NCI-H1930 (cell line): ENCODE measurements at places on chromosomes 11 and 22.

- no peak for DNase-seq
These were observed 26.9 kb upstream of the LDHA start for GRCh38 chr11:18367431-18367830.

DNA sequence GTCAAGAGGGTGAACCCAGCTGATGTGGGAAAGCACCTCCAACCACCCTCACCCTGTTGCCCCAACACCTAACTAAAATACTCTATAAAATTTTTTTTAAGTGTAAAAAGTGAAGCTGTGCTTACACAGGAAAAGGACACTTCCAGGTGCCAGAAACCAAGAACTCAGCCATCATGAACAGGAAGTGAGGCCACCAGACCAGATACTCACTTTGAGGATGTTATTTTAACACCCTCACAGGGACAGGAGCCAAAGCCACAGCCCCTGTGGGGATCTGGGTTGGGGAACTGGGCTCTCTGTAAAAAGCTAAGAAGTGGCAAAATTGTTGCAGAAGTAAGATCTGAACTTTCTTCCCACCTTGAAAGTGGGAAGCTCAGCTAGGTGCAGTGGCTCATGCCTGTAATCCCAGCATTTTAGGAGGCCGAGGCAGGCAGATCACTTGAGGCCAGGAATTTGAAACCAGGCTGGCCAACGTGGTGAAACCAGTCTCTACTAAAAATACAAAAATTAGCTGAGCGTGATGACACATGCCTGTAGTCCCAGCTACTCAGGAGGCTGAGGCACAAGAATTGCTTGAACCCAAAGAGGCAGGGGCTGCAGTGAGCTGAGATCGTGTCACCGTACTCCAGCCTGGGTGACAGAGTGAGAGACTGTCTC lies 3.8 kb downstream of the RSPH14 start:
- DNase-seq, result no peak

DNA sequence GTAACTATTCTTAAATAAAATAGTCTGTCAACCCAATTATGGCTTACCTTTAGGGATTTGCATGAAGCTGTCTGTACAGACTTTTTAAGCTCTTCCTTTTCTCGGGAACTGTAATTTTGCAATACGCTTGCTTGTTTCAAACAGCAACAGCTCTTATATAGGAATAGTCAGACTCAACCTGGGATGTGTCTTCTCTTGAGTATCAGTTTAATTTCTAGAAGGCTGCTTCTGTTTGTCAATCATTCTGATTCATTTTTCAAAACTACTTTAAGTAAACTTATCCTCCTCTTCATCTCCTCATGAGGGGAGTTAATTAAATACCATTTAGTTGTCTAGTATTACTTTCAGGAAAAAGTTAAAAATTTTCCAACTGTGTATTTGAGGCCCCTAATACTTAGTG lies at the start of gene OR10AG1:
Gene OR10AG1, minus strand, starts transcription at position 101 of the 400 bp plus-strand sequence. Its CDS starts 38 bp downstream, at position 63.
- DNase-seq, result no peak

GRCh38 chr22:33380789-33381530 lies 322.8 kb upstream of the SYN3 start:
- no peak for DNase-seq

DNA sequence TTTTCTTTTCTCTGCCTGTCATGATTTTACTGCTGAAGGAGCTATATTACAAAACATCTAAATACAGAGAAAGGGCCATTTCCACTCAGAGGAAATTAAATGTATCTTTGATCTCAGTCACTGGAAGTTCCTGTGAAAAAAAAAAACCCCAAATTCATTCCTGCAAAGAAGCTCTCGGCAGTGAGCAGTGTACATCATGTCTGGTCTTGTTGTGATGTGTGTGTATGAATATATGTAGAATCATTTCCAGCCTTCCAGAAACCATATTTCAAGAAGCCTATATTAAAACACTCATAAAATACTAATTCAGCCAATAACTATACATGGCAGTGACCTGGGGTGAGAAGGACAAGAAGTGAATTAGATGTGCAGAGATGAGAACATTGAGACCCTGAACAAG lies 393.2 kb upstream of the TENM4 start:
- no peak for DNase-seq

DNA sequence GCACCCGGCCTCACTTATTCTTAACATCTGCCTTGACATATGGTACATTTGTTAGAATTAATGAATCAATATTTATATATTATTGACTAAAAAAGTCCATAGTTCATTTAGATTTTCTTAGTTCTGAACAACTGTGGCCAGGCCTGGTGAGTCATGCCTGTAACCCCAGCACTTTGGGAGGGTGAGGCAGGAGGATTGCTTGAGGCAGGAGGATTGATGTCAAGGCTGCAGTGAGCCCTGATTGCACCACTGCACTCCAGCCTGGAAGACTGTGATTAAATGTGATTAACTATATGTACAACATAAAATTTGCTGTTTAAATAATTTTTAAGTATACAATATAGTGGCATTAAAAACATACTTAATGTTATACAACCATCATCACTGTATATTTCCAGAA lies 5.6 kb downstream of the UVRAG start:
- DNase-seq, result no peak

DNA sequence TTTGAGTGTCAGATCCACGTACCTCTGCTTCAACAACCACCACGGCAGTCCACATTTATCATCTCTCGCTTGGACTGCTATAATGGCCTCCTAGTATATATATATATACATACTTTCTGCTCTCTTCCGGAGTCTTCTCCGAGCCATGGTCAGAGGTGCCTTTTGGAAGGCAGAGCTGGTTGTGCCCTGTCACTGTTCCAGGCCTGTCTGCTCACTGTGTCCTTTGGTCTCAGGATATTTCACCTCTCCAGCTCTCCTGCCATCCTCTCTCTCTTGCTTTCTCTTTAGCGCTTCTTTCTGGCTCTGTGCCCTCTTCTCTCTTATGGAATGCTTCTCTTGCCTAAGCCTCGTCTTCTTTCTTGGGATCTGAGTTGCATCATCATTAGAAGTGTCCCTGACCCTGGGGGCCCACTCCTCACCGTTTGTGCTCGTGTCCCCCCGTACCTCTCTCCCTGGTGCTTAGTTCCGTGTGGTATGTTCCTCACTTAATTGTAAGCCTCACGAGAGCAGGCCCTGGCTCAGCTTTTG lies 86.1 kb upstream of the RASSF10 start:
- no peak for DNase-seq

DNA sequence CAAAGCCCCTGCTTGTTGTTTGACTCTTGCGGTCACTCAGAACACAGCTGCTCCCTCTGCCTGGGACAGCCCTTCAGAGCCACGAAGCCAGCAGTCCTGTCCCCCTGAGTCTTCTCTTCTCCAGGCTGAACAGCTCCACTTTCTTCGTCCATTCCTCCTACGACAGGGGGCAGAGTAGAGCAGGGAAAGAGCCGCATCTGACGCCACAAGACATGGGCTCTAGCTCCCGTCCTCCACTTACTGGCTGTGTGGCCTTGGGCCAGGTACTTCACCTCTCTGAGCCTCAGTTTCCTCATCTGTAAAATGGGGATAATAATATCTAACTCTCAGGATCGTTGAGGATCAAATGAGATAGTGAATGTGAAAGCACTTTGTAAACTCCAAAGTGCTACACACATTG lies 29.9 kb downstream of the CHRDL2 start:
- no peak for DNase-seq

DNA sequence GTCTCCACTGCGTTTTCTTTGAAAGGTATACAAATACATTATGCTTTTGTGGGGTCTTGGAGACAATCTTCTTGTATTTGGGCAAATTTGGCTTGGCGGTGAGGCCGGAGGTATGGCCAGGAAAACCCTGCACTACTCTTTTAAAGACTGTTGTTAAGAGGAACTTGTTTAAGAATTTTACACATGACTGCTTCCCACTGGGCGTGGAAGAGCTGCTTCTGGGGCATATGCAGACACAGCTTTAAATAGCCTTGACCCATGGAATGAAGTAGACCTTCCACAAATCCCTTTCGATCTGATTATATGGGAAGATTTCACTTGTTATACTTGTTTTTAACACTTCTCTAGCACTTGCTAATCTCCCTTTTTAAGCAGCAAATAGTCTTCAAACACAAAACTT lies 453.6 kb downstream of the MN1 start:
- no peak for DNase-seq

GRCh38 chr11:70272009-70272408 lies 1.5 kb downstream of the PPFIA1 start:
- no peak for DNase-seq

GRCh38 chr11:92399705-92400104 lies 175.1 kb downstream of the FAT3 start:
- DNase-seq, result no peak

DNA sequence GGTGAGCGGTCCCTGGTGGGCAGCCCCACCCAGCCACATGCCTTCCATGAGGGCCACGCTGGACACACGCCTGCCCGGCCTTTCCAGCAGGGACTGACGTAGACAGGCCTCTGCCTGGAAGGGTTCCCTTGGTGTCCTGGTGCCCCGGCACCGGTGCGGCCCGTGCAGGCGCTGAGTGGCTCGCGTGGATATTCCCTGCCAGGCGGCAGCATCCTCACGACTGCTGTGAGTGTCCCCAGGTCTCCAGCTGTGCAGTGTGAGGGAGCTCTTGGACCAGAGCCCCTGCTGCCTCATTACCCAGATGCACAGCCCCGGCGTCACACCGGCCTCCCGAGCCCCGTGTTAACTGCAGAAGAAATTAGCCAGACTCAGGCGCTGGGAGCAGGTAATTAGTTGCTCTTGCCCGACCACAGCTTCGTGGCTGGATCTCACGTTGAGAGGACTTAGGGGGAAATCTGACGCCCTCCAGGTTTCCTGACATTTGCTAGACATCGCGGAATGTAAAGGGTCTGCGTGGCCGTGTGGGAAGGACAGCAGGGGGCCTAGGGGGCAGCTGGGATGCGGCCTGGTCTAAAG lies 1196.3 kb downstream of the BRD1 start:
- no peak for DNase-seq

DNA sequence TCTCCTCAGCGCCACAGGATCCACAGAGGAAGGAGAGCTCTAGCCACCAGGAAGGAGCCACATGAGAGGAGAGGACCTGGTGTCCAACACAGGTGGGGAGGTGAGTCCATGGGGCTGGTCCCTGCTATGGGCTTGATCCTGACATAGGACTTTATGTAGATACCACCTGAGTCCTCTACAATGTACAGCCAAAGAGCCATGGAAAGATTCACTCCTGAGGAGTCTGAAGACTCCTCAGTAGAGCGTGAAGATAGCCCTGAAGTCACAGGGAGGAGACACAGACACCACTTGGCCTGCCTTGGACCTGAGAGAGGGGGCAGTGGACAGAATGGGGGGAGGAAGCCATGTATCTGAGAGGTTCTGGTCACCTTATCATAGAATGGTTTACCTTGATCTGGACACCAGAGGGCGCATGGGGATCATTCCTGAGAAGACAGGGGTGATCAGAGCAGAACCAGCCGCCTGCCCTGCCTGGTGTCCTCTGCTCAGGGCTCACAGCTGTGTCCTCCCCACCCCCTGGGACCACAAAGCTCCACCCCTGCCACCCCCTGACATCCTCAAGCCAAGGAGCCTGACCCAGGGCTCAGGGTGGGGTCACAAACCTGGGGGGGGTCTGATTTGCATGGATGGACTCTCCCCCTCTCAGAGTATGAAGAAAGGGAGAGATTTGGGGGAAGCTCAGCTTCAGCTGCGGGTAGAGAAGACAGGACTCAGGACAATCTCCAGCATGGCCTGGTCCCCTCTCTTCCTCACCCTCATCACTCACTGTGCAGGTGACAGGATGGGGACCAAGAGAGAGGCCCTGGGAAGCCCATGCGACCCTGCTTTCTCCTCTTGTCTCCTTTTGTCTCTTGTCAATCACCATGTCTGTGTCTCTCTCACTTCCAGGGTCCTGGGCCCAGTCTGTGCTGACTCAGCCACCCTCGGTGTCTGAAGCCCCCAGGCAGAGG lies 77.0 kb downstream of the ZNF280B start:
- DNase-seq, result peak; percentile 29

DNA sequence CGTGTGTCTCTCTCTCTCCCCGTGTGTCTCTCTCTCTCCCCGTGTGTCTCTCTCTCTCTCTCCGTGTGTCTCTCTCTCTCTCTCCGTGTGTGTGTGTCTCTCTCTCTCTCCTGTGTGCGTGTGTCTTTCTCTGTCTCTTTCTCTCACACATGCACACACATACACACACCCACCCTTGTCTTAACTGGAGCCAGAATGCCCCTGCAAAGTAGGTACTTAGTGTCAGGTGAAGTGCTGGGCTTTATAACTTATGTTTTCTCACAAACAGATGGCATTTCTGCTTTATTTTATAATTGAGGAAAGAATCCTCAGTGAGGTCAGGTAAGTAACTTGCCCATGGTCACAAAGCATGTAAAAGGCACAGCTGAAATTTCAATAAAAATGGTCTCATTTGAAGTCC lies 106.0 kb downstream of the CSNK2A3 start:
- DNase-seq, result peak; percentile 23

DNA sequence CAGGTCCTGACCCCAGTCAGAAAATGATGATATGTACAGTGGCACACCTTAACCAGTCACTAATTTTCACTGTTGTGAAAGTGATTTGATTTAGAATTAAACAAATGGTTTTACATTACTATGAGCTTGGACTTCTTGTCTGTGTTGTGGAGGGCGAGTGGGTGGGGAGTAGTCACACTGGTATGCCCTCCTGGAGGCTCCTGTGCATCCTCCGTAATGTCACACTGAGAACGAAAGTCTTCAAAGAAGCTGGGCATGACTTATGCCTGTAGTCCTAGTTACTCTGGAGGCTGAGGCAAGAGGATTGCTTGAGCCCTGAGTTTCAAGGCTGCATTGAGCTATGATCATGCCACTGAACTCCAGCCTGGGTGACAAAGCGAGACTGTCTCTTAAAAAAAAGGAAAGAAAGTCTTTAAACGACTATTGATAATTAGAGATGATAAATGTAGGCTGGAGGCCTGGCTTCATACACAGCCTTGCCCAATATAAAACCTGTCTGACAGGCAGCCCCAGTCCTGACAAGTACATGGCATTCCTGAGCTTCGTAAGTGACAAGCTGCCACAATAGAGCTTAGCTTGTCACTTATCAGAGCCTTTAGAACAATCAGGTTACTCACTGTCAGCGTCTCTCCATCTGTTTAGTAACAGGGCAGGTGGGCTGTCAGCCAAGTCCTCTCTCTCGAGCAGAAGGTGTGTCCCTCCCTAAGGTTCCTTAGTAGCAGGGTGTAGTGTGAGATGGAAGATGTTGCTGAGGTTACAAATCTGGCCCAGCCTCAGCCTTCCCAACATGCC lies 5.0 kb upstream of the LIMK2 start:
- no peak for DNase-seq

- DNase-seq, result no peak
These were observed 178.3 kb downstream of the EFCAB6 start for GRCh38 chr22:43633631-43634285.

DNA sequence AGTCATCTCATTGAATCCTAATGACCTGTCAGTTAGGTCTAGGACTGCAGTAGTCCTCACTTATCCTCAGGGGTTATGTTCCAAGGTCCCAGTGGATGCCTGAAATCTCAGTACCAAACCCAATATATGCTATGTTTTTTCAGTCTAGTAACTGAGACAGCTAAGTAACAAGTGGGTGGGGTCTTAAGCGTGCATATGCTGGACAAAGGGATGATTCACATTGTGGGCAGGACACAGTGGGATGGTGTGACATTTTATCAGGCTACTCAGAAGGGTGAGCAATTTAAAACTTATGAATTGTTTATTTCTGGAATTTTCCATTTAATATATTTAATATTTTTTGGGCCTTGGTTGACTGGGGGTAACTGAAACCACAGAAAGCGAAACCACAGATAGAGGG lies 29.0 kb downstream of the DDX10 start:
- DNase-seq, result no peak
